C1 segment of cervical spinal cord (tissue), 14 donors: ENCODE measurements at places on chromosomes 1 and 21.

DNA sequence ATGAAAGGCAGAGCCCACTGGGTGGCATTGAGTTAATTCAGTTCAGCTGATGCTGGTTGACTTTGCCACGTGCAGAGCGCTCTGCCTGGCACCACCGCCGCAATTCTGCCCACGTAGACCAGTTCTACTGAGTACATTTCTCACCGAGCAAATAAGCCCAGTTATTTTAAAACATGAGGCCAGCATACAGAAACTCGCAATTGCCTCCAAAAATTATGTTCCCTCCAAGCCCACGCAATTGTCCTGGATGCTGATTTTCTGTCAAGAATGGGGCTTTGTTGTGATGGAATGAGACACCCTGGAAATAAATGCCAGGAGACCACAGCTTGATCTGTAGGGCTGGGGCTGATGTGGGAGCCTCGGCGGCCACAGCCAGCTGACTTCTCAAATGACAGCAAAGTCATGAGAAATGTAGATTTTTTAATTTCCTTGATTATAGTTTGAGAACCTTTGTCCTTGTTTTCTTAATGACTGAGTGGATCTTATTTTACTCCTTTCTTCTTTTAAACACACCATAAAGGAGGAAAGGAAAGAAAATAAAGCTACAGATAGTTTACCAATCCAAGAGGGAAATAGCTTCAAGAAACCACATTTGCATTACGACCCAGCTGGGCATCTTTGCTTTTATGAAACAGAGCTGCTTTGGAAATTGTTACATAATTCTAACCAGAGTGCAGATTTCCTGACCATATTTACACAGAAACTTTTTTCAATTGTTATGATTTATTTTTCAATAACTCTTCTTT, 11.6 kb upstream of the PARP1 start:
- peak; percentile 29 for DNase-seq

DNA sequence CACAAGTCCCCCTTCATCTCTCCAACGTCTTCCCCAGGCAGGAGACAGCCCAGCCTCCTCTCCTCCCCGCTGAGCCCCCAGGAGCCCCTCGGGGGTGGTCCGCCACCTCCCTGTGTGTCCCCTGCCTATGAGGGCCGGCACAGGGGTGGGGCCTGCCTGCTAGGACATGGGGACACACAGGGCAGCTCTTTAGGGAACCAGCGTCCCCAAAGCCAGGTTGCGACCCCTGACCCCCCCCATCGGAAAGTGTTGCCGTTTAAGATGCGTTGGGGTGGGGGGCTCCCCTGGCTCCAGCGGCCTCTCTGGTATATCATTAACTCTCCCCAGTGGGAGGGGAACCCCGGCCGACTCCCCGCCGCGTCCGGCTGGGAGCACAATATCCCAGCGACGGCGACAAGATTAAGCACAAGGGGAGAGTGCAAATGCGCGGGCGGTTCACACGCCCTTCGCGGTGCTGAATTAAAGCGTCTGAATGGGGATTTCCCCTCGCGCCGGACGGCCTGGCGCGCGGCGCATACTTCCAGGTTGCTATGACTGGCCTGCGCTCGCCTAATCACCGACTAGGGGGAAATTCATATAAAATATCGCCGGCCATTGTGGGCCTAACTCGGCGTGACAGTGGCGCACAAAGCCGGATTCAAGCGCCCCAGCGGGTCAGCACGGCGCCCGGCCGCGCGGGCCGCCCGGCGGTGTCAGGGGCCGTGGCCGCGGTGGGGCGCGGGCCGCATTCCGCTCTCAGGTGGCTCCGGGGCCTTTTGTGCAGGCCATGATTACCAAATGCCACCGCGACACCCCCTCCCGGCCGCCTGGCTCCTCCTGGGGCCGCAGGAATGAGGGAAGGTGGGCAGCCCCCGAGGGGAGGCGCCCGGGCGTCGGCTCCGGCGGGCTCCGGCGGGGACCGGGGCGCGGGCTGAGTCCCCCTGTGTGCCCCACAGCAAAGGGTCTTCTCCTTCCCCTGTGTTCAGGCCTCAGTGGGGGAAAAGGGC, 30.9 kb downstream of the WNT3A start:
- no peak for DNase-seq

- no peak for DNase-seq
Observed at GRCh38 chr1:3771108-3772026, 1.2 kb upstream of the SMIM1 start.

DNA sequence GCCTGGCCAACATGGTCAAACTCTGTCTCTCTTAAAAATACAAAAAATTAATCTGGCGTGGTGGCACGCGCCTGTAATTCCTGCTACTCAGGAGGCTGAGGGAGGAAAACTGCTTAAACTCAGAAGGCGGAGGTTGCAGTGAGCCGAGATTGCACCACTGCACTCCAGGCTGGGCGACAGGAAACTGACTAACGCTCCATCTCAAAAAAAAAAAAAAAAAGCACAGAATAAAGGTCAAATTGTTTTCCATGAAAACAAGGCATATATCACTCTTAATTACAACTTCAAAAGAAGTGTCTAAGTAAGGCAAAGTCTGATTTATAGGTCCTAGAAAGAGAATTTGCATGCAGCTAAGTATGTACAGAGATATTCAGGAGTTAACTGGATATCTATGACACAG, 25.6 kb downstream of the EYA3 start:
- no peak for DNase-seq

- peak; percentile 84 for DNase-seq
Observed at GRCh38 chr1:229342656-229343569, at the start of gene CCSAP. CCSAP (minus strand) TSS chr1:229343047; CDS start chr1:229342465, 582 bp downstream.

DNA sequence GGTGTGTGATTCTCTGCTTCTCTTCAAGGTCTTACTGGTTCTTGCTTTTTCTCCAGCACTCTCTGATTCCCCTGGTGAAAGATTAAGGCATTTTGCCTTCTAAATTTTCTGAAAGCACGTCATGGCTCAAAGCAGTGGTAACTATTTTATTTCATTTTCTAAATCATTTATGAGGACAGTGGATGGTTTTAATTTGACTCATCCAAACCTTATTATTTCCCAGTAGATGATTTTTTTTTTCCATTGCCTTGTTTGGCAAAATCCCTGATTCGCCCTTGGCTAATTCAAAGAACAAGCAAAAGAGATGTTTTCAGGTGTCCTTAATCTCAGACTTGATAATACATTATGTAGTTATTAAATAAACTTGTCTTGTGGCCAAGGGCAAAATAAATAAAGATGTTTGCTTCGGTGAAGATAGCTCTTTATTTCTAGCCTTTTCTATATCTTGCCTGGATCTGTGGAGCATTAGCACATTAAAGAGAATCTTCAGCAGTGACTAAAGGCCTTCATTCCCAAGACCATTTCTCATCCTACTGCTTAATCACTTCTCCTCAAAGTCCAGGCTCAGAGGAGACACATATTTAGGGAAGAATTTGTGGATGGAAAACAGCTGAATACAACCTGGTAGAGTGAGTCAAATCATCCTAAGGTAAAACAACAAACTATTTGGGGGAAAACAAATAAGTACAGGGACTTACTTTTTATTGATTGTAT, 359.8 kb downstream of the DUSP10 start:
- DNase-seq, result no peak

DNA sequence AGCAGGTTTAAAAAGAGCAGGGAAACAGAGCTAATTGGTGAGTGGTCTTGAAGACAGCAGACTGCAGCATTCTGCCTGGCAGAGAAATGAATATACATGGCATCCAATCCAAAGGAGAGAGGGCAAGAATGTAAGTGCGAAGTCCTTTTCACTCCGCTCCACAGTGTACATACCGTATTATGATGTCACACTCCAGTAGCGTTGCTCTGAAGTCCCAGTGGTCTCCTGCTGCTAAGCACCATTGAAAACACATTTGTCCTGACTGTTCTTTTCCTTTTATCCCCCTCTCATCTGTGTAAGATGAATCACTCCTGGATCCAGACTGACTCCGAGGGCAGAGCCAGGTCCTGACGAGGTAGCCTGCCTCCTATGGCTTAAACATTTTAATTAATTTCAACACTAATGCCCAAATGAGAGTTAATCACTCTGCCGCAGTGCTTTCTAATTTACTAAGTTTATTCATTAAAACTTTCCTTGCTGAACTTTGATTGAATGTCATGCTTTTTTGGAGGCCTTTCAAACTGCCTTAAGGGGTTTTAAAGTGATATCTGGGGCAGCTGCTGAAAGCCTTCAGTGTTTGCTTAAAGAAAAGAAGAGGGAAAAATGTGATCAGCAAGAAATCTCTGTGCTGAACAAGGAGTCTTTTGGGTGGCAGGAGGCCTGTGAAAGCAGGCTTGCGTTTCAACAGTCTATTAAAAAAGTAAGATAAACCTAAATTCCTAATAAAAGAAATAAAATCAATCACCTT, 227.2 kb downstream of the ATG4C start:
- DNase-seq, result no peak

DNA sequence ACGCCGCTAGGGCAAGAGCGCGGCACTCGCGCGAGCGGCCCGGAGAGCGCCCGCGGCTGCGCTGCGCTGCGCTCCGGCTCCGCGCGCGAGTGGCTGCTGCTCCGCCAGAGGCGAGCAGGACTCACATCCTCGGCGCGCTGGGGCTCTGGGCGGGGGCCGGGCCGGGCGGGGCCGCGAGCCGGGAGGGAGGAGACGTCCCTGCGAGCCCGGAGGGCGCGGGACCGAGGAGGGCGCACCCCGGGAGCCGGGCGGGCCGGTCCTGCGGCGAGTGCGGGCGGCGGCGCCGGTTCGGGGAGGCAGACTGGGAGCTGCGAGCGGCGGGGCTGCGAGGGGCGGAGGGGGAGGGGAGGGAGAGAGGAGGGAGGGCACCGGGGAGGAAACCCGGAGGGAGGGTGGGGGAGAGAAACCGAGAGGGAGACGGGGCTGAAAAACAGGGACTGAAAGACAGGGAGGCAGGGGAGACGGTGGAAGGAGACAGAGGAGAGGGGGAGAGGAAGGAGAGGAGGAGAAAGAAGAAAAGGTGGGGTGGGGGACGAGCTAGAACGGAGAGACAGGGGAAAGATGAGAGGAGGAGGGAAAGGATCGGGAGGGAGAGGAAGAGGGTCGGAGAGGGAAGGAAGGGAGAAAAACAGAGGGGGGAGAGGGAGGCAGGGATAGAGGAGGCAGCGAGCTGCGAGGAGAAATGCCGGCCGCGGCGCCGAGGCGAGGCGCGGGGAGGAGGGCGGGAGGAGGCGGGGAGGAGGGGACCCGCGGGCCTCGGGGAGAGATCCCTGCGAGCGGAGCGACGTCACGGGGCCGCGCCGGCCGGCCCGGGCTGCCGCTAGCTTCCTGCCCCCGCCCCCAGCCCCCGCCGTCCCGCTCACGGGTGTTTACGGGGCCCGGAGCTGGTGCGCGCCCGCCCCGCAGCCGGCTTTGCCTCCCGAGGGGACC, at the start of gene CAMK2N1:
Gene CAMK2N1 (minus strand): TSS at position 684 of the 930 bp plus-strand sequence. CDS start 831 bp downstream, outside the sequence.
- DNase-seq, result no peak

DNA sequence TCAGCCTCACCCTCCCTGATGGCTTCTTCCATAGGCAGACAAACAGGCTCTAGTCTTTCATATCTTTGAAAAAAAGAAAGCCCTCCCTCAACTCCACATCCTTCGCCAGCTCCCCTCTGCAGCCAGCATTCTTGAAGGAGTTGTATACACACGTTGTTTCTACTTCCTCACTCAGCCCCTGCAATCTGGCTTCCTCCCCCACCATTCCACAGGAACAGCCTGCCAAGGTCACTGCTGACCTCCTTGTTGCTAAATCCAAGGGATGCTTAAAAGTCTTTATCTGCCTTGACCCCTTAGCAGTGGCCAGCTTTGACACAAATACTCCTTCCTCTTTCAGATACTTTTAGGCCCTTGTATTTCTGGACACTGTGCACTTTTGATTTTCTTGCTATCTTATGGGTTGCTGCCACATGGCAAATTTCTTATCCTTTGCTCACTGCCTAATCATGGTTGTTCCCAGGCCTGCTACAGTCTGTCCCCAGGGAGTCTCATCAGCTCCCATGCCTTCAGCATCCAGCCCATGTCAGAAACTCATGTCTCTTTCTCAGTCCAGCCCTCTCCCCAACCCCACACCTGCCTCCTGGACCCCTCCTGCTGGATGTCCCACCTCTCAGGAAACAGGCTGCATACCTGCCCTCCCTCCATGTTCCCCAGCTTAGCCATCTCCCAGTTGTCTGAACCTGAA, 8.3 kb downstream of the FAM229A start:
- no peak for DNase-seq

- DNase-seq, result no peak
Observed at GRCh38 chr1:83131692-83131955, 867.3 kb downstream of the TTLL7 start.

DNA sequence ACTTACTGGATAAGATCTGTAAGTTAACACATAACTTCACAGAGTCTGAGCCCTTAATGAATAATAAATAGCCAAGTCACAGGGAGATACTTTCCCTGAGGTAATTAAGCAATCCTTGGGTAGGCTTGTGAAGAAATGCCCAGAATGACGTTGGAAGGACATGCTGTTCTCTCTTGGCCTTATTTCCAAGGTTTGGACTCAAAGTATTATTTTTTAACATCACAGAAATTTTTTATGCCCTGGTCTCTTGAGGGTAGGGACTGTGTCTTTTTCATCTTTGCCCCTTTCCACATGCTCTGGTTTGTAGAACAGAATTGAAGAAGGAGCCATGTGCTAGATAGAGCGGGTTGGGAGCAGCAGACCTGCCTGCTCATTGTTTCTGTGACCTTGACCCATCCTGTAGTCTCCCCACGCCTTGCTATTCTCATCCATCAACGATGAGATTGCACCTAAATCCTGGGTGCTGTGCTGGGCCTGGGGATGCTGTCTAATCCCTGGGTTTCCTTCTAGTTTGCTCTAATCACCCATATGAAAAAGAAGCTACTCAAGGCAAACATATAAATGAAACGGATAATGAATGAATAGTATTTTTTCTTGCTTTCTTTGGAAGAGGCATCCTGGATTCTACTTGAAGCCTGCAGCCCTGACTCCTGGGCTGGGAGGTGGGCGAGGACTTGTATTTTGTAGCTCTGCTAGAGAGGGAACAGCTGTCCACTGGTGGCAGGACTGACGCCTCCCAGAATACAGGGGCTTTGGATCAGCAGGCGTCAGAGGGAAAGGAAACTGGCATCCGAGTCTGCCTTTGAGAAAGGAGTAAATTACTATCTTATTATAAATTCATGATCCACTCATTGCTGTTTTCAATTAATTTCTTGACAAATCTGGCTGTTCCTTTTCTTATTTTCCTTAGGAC, 17.5 kb upstream of the LAMTOR5 start:
- no peak for DNase-seq

GRCh38 chr1:8347635-8348034, 29.7 kb downstream of the SLC45A1 start:
- DNase-seq, result no peak

- no peak for DNase-seq
Observed at GRCh38 chr1:243799908-243800307, 50.1 kb downstream of the AKT3 start.

DNA sequence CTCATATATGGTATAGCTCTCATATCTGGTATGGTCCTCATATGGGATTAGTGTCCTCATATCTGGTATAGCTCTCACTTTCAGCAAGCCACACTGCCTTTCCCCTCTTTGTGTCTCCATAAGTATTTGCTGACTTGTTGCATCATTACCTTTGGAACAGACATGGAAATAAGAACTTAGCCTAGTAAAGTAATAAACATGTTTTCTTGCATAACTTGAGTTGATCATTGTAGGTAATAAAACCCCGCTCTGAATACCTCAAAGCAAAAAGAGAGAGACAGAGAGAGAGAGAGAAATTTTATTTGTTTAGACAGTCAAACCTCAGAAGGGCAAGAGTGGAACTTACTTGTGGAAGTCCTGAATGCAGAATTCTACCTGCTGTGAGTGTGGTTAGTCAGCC, 170.3 kb downstream of the GREM2 start:
- DNase-seq, result no peak
